Hair follicle dermal papilla cell (primary cell): ENCODE measurements at places on chromosomes 11 and 22. TPM values are rescaled to one million over a fixed set of nuclear protein-coding genes. Genes with fewer than 3 reads are reported as not detected.

The VWA5A gene
- total RNA-seq = 19.2 and 22.7 TPM in 2 replicates

The CFAP300 gene
- 6.0 and 7.2 TPM in 2 replicates for total RNA-seq

The RAB39A gene
- total RNA-seq = not detected in 2 replicates

The APOA4 gene
- total RNA-seq = not detected in 2 replicates
